Neural crest cell (in vitro differentiated cells): ENCODE measurements at places on chromosomes 7 and 10. TPM values are rescaled to one million over a fixed set of nuclear protein-coding genes. Genes with fewer than 3 reads are reported as not detected.
A peak's percentile ranks its signal among the peaks of the same experiment; 100 is the strongest.

GRCh38 chr10:97656777-97657176 lies 16.3 kb downstream of the PI4K2A start:
- H3K27ac ChIP-seq, result no peak overlapping the region
- H3K4me3 ChIP-seq, result no peak overlapping the region
- no peak for DNase-seq
- H3K4me1 ChIP-seq, result no peaks in the 10 kb centered on the region
- H3K27me3 ChIP-seq, result no peaks in the 10 kb centered on the region

GRCh38 chr7:124113045-124113444 lies 80.2 kb upstream of the TMEM229A start:
- no peak overlapping the region for H3K4me3 ChIP-seq
- no peaks in the 10 kb centered on the region for H3K27me3 ChIP-seq
- no peak for DNase-seq

TUBGCP2 gene
- 70.0 and 72.0 TPM in 2 replicates for total RNA-seq

DNA sequence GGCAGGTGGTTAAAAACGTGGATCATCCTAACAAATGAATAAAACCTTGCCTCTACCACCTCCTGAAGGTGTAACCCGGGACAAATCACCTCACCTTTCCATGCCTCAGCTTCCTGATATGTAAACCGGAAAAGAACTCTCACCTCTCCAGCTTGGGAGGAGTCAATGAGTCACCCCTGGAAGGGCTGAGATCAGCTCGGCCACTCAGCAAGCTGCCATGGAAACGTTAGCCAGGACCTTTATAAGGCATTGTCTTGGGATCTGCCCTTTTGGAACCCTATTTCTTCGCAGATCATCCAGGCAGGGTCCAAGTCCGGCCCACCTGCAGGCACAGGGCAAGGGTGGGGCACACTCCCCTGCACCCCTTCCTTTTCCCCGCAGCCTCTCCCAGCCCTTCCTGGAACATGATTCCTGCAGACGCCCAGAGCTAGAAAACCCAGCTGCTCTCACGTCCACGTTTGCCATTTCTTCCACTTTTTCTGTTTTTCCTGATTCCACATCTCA lies 81.6 kb upstream of the PFKP start:
- H3K4me3 ChIP-seq, result no peak overlapping the region
- H3K27ac ChIP-seq, result no peak overlapping the region
- DNase-seq, result no peak
- no peaks in the 10 kb centered on the region for H3K36me3 ChIP-seq
- peaks cover 10% of the 10 kb centered on the region for H3K4me1 ChIP-seq

GRCh38 chr10:3869036-3869435 lies 84.0 kb upstream of the KLF6 start:
- no peak for DNase-seq
- H3K4me1 ChIP-seq, result peaks cover 11% of the 10 kb centered on the region
- H3K4me3 ChIP-seq, result no peak overlapping the region
- no peaks in the 10 kb centered on the region for H3K36me3 ChIP-seq
- H3K27ac ChIP-seq, result no peak overlapping the region

GRCh38 chr7:103932389-103932788 lies 57.1 kb downstream of the RELN start:
- no peaks in the 10 kb centered on the region for H3K36me3 ChIP-seq
- H3K4me3 ChIP-seq, result no peak overlapping the region
- no peak for DNase-seq
- H3K4me1 ChIP-seq, result peaks cover 6% of the 10 kb centered on the region
- H3K27ac ChIP-seq, result no peak overlapping the region
- peaks cover 55% of the 10 kb centered on the region for H3K27me3 ChIP-seq

GRCh38 chr7:4882169-4883032 lies 1.1 kb downstream of the RADIL start:
- H3K27me3 ChIP-seq, result peaks cover 3% of the 10 kb centered on the region
- H3K27ac ChIP-seq, result peak overlapping the region; percentile 96
- H3K36me3 ChIP-seq, result no peaks in the 10 kb centered on the region
- peak overlapping the region; percentile 92 for H3K4me3 ChIP-seq

DNA sequence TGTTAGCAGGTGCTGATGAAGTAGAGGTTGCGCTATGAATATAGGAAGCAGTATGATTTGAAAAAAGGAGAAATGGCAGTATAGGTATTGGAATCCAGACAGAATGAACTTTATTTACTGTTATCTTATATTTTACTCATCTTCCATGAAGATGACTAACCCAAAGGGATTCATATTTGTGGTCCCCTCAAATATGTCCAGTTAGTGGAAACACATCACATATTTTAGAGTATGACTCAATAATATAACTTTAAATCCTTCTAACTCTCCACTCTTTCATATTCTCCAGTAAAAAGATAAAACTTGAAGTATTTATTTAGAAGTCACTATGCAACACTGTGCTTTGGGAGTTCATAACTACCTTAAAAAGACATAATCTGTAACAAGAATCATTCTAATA lies 286.5 kb upstream of the LRRTM3 start:
- H3K36me3 ChIP-seq, result no peaks in the 10 kb centered on the region
- H3K27me3 ChIP-seq, result no peaks in the 10 kb centered on the region
- H3K4me3 ChIP-seq, result no peak overlapping the region
- no peak overlapping the region for H3K27ac ChIP-seq

DNA sequence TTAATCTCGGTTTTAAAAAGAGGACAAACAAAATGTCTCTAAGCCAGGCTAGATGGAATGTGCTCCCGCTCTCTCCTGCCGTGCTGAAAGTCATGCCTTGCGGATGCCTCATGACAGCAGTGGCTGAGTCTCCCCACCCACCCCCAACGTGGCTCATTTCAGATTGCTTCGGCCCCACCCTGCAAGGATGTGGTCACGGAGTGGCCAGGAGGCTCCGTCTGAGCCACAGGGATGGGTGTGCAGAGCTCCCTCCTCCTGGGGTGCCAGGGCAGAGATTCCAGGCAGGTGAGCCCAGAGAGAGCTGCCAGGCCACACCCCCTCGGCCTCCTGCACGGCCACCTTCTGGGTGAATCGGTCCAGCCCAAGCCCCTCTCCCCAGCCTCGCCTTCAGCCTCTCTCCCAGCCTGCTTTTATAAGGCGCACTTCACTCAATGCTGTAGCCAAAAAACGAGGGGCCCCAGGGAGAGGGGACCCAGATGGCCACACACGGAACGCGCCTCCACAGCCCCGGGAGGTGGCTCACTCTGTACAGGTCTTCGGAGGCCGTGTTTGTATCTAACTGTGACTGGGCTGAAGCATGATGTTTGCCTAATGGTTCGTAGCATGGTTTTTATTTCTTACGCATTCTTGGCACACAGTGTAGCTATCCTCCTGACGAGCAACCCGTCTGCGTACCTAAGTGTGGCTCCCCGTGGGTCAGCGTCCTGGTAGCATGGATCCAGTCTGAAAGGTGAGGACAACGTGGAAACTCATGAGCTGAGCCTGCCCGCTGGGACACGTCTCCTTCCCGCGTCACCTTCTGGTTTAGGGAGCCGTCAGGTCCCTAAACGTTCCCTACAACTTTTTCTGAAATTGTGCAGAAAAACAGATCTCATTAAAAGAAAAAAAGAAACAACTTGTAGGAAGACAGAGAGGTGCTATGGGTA lies 413.8 kb upstream of the FOXK1 start:
- no peaks in the 10 kb centered on the region for H3K27me3 ChIP-seq
- no peak overlapping the region for H3K4me3 ChIP-seq
- no peaks in the 10 kb centered on the region for H3K36me3 ChIP-seq
- DNase-seq, result no peak
- H3K4me1 ChIP-seq, result no peaks in the 10 kb centered on the region

TAS2R41 gene
- total RNA-seq, result not detected in 2 replicates

FAS gene
- total RNA-seq, result 2.2 and 2.3 TPM in 2 replicates

- DNase-seq, result no peak
- no peaks in the 10 kb centered on the region for H3K36me3 ChIP-seq
- H3K4me3 ChIP-seq, result no peak overlapping the region
- H3K27ac ChIP-seq, result no peak overlapping the region
- no peaks in the 10 kb centered on the region for H3K27me3 ChIP-seq
Observed at GRCh38 chr10:84946904-84947303, 618.5 kb downstream of the CCSER2 start.

- H3K27ac ChIP-seq, result no peak overlapping the region
- no peaks in the 10 kb centered on the region for H3K27me3 ChIP-seq
- no peak for DNase-seq
- no peak overlapping the region for H3K4me3 ChIP-seq
- H3K4me1 ChIP-seq, result peaks cover 5% of the 10 kb centered on the region
Observed at GRCh38 chr7:111268941-111269340, 178.0 kb downstream of the LRRN3 start.

WNT16 gene
- total RNA-seq, result not detected in 2 replicates

CLCN1 gene
- total RNA-seq, result 0.09 TPM in 1 of 2 replicates, not detected in the other

DNA sequence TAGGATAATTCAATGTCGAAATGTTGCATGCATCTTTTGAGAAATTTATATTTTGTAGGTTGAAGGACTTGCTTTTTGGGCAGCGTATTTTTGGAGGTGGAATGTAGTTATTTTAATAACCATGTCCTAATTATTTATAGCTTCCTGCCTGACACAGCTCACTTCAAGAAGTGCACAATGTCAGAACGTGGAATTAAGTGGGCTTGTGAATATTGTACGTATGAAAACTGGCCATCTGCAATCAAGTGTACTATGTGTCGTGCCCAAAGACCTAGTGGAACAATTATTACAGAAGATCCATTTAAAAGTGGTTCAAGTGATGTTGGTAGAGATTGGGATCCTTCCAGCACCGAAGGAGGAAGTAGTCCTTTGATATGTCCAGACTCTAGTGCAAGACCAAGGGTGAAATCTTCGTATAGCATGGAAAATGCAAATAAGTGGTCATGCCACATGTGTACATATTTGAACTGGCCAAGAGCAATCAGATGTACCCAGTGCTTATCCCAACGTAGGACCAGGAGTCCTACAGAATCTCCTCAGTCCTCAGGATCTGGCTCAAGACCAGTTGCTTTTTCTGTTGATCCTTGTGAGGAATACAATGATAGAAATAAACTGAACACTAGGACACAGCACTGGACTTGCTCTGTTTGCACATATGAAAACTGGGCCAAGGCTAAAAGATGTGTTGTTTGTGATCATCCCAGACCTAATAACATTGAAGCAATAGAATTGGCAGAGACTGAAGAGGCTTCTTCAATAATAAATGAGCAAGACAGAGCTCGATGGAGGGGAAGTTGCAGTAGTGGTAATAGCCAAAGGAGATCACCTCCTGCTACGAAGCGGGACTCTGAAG lies 620 bp downstream of the ZRANB1 start:
- DNase-seq, result no peak
- H3K27ac ChIP-seq, result no peak overlapping the region
- no peaks in the 10 kb centered on the region for H3K27me3 ChIP-seq
- H3K4me3 ChIP-seq, result no peak overlapping the region
- peaks cover 2% of the 10 kb centered on the region for H3K36me3 ChIP-seq
- peaks cover 11% of the 10 kb centered on the region for H3K4me1 ChIP-seq

- DNase-seq, result no peak
- no peaks in the 10 kb centered on the region for H3K36me3 ChIP-seq
- H3K27ac ChIP-seq, result no peak overlapping the region
- peaks cover 4% of the 10 kb centered on the region for H3K27me3 ChIP-seq
- peaks cover 4% of the 10 kb centered on the region for H3K4me1 ChIP-seq
Observed at GRCh38 chr7:43085992-43086391, 26.5 kb upstream of the HECW1 start.

- H3K27me3 ChIP-seq, result no peaks in the 10 kb centered on the region
- H3K4me1 ChIP-seq, result peaks cover 9% of the 10 kb centered on the region
- peaks cover 11% of the 10 kb centered on the region for H3K36me3 ChIP-seq
- DNase-seq, result no peak
- no peak overlapping the region for H3K27ac ChIP-seq
Observed at GRCh38 chr7:471866-472639, 47.6 kb downstream of the PDGFA start.

DNA sequence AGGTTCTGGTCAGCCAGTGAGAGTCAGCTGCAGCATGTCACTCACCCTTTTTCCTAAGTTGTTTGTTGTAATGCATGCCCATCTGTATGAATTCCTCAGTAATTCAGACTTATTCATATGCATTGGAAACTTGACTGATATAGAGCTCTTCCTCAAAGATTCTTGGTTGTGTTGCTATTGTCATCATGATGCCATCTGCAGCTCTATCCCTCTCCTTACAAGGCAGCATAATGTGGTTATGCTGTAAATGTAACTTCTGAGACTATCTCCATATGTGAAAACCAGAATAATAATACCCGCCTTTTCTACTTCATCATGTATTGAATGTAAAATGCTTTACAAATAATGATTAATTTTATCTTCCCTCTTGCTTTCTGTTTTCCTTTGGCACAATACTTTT lies 252.6 kb upstream of the MTPN start:
- no peak overlapping the region for H3K4me3 ChIP-seq
- H3K4me1 ChIP-seq, result no peaks in the 10 kb centered on the region
- H3K27me3 ChIP-seq, result no peaks in the 10 kb centered on the region
- no peak for DNase-seq

- no peak overlapping the region for H3K27ac ChIP-seq
- peaks cover 35% of the 10 kb centered on the region for H3K4me1 ChIP-seq
- no peak for DNase-seq
- H3K4me3 ChIP-seq, result no peak overlapping the region
Observed at GRCh38 chr7:84112771-84113170, 81.8 kb downstream of the SEMA3A start.

DNA sequence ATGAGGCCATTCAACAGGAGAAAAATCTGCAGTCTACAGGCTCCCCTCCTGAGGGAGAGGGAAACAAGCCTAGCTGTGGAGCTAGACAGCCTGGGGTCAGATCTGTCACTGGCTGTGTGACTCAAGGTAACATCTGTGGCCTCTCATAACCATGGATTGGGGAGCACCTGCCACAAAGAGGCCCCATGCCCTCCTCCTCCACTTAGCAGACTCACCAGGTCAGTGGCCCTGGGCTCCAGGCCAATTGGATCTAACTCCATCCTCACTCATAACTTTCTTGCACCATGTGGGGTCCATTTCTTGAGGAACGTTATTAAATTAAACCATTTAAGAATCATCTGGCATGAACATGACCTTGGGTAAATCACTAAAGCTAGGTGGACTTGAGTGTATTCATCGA lies 1.8 kb downstream of the GDF10 start:
- H3K36me3 ChIP-seq, result no peaks in the 10 kb centered on the region
- no peak overlapping the region for H3K27ac ChIP-seq
- peaks cover 41% of the 10 kb centered on the region for H3K27me3 ChIP-seq
- H3K4me1 ChIP-seq, result peaks cover 44% of the 10 kb centered on the region

CYP17A1 gene
- total RNA-seq, result not detected in 2 replicates

GRID2IP gene
- 0.54 and 0.61 TPM in 2 replicates for total RNA-seq

DNA sequence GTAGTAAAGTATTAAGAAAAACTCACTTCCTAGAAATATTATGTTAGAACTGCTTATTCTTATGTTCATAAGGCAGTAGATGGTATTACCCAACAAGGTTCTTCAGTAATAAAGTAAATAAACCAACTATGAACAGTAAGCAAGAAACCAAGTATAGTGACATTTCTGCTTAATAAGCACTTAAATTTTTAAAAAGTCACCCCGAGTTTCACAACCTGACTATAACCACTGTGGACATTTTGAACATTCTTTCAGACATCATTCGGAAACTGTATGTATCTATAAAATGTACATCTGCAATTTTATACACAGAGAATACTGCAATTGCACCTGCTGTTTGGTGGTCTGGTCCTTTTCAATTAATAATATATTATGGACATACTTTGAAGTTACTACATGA lies 1073.6 kb downstream of the XPNPEP1 start:
- H3K27ac ChIP-seq, result no peak overlapping the region
- H3K4me1 ChIP-seq, result no peaks in the 10 kb centered on the region
- DNase-seq, result no peak
- no peak overlapping the region for H3K4me3 ChIP-seq
- no peaks in the 10 kb centered on the region for H3K36me3 ChIP-seq
- no peaks in the 10 kb centered on the region for H3K27me3 ChIP-seq

- peaks cover 6% of the 10 kb centered on the region for H3K27me3 ChIP-seq
- no peak for DNase-seq
- no peak overlapping the region for H3K4me3 ChIP-seq
- no peaks in the 10 kb centered on the region for H3K36me3 ChIP-seq
Observed at GRCh38 chr7:76296743-76297740, 5.4 kb upstream of the HSPB1 start.
